ENCODE measurements at places on chromosomes 12 and 14.

DNA sequence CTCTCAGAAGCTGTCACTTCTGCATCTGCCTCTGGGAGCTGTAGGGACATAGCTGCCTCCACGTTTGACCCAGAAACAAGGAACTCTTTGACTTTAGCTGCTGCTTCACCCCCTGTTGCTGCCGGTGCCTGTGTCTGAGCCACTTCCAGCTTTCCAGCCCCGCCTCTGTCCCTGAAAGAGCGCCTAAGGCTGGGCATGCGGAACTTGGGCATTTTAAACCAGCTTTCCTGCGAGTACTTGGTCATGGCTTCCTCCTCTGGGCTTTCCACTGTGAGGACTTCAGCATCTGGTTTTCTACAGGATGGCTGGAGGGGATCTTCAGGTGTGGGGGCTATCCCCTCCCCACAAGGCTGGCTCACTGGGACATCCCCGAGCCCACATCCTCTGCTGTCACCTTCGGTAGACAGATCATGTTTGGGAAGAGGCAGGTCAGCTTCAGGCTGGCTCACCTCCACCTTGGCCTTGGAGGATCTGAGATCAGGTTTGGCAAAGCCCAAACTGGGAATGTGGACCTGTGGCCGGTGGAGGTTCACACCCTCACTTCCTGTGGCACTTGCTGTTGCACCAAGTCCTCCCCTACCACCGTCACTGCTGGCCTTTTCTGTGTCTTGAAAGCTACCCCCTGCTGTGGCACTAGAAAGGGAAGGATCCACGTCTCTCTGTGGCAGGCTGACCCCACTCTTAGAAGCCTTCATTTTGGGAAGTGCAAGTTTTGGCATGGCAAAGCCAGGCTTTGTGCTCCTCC is 15.2 kb downstream of the PLD4 start:
- no peak for DNase-seq

- DNase-seq: no peak
Measured at GRCh38 chr14:48616931-48617330, 941.5 kb upstream of the MDGA2 start.

- no peak for DNase-seq
Measured at GRCh38 chr14:65303899-65304222, 108.7 kb upstream of the FUT8 start.

DNA sequence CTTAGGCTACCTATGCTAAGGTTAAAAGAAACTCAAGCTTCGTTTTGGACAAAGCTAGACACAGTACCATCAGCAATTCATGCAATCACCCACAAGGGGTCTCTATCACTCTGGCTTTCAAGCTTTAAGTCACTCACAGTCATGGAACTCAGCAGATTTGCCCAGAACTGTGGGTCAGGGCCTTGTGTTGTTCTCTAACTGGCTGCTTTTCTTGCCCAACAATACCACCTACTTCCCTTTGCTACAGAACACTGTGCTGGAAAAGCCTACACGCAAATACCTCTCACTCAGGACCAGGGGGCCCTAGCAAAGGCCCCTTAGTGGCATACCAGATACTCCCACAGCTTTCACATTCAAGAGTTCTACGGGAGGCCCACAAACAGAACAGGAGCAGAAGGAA is 9.1 kb downstream of the NEMP1 start:
- DNase-seq: peak; percentile 84

DNA sequence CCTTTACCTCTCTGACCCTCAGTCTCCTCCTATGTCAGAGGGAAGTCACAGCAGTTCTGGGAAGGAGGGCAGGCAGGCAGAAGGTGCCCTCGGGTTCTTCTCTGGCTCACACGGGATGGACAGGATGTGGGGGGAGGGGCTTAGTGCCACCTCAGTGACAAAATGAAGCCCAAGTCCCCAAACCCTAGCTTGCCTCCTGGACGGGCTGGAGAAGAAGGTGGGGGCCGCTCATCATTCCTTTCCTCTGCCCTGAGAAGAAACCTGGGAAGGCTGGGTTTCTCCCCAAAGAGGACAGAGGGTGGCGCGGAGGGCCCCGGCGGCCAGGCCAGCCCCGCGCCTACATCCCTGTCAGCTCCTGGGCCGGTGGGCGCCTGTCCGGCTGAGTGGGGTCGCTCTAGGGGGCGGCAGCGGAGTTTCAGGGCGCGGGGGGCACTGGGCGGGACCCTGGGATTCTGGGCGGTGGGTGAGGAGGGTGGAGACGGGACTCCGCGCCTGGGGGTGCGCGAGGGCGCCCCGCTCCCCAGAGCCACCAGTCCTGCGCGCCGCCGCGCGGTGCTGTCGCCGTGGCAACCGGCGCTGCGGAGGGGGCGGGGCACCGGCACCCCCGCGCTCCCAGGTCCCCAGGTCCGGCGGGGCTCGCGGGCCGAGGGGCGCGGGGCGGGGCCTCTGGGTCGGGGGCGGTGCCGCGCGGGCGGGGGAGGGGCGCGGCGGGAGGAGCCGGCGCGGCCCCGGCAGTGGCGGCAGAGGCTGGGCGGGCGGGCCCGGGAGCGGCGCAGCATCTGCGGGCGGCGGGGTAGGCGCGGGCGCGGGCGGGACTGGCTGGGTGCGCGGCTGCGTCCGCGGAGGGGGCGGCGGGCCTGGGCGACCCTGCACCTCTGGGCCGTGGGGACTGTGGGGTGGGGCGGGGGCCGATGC is at the start of gene TMEM121:
TSS of gene TMEM121 (plus strand) at position 723 of the 915 bp plus-strand sequence. CDS start 2,252 bp downstream, outside the sequence.
- peak; percentile 6 for DNase-seq

- DNase-seq: no peak
Measured at GRCh38 chr14:92449404-92450181, 64.0 kb upstream of the RIN3 start.

DNA sequence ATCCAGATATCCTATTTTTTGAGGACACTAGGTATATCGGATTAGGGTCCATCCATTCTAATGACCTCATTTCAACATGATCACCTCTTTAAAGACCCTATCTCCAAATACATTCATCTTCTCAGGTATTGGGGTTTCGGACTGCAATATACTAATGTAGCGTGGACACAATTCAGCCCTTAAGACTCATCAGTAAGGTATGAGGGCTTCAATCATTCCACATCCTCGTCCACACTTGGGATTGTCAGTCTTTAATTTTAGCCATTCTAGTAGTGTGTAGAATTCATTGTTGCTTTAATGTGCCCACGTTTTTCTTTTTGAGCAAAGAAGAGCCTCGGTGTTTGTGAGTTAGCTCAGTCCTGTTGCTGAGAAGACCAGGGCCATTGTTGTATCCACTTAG is 177.0 kb upstream of the TBX3 start:
- DNase-seq: no peak

GRCh38 chr12:98697209-98697608 is 52.1 kb downstream of the APAF1 start:
- DNase-seq: no peak

- no peak for DNase-seq
Measured at GRCh38 chr14:106838991-106839769, 1312.8 kb downstream of the TMEM121 start.

DNA sequence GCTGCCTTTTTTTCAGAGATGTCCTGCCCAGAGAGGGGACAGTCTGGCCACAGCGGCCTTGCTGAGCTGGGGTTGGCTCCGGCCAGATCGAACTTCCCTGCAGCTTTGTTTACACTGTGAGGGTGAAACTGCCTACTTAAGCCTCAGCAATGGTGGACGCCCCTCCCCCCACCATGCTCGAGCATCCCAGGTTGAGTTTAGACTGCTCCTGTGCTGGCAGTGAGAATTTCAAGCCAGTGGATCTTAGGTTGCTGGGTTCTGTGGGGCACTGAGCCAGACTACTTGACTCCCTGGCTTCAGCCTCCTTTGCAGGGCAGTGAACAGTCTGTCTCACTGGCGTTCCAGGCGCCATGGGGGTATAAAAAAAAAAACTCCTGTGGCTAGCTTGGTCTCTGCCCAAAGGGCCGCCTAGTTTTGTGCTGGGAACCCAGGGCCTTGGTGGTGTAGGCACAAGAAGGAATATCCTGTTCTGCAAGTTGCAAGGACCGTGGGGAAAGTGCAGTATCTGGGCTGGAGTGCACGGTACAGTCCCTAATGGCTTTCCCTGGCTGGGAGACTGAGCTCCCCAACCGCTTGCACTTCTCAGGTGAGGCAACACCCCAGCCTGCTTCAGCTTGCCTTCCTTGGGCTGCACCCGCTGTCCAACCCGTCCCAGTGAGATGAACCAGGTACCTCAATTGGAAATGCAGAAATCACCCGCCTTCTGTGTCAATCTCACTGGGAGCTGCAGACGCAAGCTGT is 79.1 kb downstream of the LRIG3 start:
- DNase-seq: no peak

GRCh38 chr14:92718664-92719063 is 29.8 kb downstream of the LGMN start:
- no peak for DNase-seq

DNA sequence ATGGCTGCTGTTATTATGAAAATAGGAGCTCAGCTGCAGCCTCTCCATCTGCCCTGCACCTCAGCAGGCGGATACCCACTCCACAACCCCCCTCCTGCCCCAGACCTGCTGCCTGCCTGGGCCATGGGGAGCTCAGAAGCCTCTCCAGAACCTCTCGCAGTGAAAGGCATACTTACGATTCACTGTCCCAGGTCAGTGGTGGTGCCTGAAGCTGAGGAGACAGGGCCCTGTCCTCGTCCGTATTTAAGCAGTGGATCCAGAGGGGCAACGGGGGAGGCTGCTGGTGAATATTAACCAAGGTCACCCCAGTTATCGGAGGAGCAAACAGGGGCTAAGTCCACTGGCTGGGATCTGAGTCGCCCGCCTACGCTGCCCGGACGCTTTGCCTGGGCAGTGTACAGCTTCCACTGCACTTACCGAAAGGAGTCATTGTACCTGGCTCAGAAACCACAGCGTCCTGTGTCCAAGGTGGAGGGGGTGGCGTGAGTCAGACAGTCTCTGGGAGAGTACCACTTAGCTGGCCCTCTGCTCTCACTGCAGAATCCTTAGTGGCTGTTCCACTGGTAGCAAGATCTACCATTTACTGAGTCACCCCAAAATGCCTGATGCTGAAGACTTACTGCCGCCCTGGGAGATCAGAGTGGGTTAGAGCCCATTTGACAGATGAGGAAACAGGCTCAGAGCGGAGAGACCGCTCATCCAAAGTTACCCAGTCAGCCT is at the start of gene SERPINA1:
TSS of gene SERPINA1 (minus strand) at position 219 of the 720 bp plus-strand sequence. CDS start 5,365 bp downstream, outside the sequence.
- DNase-seq: peak; percentile 32

DNA sequence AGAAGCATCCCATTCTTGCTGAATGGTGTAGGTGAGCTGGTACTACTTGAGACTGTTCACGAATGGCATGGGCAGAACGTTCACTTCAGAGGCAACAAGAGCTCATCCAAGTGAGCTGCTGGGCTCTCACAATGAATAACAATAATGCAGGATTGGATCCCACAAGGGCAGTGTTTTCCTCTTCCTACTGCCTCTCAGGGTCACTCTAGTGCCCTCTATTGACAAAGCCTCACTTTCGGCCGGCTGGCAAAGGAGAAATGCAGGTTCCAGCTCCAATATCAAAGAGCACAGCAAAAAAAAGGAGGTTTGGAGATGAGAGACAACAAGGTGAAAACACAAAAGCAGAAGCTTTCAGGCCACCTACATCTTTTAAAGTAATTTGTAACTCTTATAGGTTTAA is 74.6 kb upstream of the MYF6 start:
- peak; percentile 62 for DNase-seq

DNA sequence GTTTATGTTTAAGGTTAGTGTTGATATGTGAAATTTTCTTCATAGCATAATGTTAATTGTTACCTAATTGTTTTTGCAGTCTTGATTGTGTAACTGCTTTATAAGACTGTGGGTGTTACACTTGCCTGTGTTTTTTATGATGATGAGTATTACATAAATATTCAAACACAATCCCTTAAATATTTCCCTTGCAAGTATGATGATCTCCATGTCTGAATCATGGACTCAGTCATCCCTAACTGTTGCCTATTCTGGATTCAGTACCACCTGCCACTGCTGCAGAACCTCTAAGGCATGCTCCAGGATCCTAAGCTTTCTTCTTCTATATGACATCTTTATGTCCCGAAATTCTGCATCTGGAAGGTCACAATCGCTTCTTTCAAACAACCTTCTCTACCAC is 246.3 kb upstream of the CLEC14A start:
- no peak for DNase-seq

DNA sequence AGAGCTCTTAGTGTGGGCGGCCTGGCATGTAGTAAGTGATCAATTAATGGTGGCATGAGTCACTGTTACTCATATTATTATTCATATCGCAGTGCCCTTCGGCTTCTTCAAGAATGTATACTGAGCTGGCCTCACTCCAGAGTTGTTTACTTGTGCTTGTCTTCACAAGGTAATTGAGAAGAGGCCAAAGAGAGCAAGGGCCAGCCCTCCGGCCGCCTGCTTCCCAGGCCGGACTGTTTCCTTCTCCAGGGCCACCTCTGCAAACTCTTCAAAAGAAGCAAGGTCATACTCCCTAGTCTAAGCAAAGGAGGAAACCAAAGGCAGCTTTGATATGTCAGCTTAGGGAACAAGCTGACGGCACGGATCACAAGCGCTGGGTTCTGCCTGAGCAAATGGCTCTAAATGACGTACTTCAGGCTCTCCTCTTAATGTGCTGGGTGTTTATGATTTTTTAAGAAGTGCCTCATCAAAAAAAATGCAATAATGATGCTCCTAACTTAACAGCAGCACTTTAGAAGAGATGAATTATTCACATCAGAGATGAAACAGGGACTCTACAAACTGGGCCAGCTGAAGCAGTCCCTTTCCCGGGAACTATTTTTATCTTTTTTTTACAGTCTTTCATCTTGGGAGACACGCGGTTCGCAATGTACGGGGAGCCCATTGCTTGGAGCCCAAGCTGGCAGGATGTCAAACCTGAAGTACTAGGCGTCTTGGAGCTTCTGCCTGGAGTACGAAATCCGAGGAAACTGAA is 65.6 kb upstream of the DLK1 start:
- DNase-seq: no peak

- DNase-seq: no peak
Measured at GRCh38 chr14:25250516-25250915, 200.6 kb upstream of the STXBP6 start.

DNA sequence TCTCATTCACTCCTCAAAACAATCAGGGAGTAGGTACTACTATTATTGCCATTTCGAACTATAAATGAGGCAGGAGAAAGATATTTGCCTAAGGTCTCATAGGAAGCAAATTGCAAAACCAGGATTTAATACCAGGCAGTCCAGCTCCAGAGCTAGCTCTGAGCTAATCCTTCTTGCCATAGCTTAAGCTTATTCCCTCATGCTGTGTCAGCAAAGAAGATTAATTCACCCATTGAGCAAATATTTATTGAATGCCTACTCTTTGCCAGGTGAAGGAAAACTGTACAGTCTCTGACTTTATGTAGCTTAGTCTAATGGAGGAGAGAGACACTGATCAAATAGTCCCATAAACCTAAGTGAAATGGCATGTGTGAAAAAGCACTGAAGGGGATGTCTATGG is 19.5 kb downstream of the KCNA5 start:
- no peak for DNase-seq

- DNase-seq: no peak
Measured at GRCh38 chr12:102603021-102603420, 122.7 kb upstream of the IGF1 start.
